Stimulated activated CD8-positive, alpha-beta memory T cell treated with anti-CD3 and anti-CD28 coated beads, Interleukin-12 subunit alpha, Interleukin-12 subunit beta, amount 100 ng/mL, for 4 hours (primary cell): ENCODE measurements at places on chromosomes 1 and 21.

- no peak for DNase-seq
Observed at GRCh38 chr1:86016076-86016759, 140.4 kb downstream of the COL24A1 start.

GRCh38 chr1:151098126-151098525 is 27.6 kb downstream of the GABPB2 start:
- no peak for DNase-seq

- no peak for DNase-seq
Observed at GRCh38 chr1:29960876-29961275, 724.6 kb downstream of the PTPRU start.

GRCh38 chr1:177472567-177472966 is 301.8 kb downstream of the BRINP2 start:
- no peak for DNase-seq

DNA sequence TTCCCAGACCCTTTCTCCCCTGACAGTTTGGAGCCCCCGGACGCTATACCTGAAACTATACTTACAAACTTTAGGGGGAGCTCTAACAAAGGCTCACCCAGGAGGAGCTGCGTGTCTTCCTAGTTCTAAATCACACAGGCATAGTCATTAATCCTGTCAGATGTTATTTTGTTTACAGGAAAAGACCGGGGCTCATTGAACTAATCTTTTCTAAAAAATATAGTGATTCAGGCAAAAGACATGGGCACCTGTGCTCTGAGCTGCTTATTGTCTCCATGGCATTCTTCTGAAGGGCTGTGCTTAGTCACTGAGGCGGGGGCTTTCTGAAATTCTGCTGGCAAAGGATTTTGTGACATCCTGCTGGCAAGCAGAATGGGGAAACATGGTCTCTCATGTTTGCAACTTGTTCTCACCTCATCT is 1577.0 kb downstream of the NCAM2 start:
- DNase-seq = no peak

DNA sequence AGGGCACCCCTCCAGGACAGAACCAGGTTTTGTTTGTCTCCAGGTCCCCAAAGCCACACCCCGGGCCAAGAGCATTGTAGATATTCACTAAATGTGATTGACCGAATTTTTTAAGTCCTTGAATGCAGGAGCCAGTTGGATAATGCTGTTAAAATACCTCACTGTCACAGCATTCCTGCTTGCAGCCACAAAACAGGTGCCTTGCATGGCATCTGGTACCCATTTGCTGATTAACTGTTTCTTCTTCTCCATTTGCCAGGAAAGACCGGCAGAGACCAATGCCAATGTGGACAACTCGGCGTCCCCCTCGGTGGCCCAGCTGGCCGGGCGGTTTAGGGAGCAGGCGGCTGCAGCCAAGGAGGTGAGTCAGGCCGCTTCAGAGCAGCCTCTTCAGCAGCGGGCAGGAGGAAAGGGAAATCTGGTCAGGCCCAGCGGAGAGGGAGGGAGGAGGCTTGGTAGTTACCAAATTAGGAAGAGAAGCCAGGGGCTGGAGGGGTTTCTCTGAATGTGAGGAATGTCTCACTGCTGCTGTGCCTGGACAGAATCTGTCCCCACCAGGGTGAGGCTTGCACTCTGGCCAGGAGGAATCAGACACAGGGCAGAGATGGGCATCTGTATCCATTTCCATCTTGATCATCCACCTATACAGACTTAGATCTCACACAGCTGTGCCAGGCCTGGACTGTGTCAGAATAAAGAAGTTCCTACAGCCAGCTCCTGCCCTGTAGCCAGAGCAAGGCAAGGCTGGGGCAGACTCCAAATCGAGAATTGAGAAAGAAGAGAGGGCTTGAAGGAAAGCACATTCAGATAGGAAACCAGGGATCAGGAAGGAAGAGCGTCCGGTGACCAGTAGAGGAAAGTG is 37.9 kb upstream of the MPZL1 start:
- no peak for DNase-seq

DNA sequence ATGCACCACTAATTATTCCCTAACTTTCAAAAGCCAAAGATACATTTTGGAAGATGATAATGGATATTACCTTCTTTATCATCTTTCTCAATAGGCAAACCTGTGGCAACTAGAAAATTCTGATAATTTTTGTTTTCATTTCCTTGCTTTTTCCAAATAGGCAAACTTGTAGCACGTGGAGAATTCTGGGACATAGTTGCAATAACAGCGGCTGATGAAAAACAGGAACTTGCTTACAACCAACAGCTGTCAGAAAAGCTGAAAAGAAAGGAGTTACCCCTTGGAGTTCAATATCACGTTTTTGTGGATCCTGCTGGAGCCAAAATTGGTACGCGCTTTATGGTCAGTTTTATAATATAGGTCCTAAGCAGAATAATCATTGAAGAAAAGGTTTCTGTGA is 1.5 kb downstream of the FPGT start:
- no peak for DNase-seq

DNA sequence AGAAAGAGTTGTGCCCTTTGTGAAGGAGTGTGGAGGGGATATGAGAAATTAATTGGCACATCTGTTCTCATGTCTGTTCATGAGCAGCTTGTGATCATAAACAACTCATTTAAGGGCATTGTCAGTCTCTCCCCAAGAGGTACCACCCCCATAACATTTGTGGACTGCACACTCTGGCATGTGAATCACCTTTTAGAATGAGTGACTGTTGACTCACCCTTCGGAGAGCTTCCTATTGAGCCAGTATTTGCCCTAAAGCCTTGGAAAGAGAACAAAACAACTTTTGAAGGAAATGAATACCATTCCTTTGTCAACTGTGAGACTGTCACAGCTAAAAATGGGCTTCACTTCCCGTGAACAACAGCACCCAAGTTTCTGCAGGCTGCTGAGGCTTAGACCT is 27.5 kb upstream of the MYSM1 start:
- DNase-seq = no peak

GRCh38 chr1:9724706-9725476 is 73.4 kb downstream of the PIK3CD start:
- peak; percentile 53 for DNase-seq

GRCh38 chr21:39022863-39023693 is 160.2 kb downstream of the PSMG1 start:
- DNase-seq = no peak

DNA sequence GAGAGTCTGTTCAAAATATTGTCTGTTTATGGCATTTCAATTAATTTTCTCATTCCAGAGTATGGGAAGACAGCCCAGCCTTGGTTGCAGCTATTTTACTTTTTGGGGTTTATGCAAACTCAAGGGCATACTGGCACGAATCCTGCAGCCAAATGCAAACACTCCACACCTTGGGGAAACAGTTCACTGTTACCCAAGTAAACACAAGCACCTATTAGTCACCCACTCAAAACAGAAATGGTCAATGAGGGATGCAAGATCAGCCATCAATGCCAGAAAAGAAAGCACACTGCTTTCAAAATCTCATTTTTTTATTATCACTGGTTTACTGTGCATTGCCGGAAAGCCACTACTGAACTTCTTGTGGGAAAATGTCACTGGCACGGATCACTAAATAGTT is 170.6 kb downstream of the RUNX1 start:
- no peak for DNase-seq

DNA sequence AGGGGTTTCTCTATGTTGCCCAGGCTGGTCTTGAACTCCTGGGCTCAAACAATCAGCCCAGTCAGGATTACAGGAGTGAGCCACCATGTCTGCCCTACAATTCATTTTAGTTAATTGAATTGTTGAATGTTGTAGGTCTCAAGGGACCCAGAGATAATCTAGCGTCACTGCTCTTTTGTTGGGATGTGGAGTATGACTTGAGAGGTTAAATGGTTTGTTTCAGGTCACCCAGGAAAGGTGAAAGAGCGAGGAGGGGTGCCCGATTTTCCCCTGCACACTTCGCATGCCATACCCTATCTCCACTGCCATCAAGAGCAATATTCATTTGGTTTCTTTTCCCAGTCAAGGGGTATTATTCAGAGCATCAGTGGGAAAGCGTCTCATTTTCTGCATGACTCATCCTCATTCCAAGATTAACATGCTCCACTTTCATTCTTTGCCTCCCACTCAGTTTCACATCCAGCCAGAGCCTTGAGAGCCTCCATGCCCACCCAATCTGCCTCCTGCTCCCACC is 13.1 kb upstream of the SLC30A1 start:
- no peak for DNase-seq

DNA sequence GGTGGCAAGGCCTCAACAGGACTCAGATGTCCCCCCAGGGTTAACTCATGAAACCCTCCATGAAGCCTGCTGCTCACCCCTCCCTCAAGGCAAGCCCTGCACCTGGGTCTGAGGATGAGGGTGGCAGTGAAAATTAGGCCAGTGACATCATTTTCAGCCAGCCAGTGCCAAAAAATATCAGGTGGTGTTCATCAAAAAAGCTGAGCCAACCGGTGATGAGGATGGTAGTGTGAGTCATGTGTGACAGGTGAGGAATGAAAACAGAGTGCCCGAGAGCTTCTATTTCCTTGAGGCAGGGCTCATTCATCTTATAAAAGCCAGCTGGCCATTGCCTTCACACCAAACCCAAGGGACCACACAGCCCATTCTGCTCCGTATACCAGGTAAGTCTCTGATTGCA is at the start of gene SPRR1A:
Gene SPRR1A (plus strand): TSS at position 339 of the 400 bp plus-strand sequence. CDS start 1,150 bp downstream, outside the sequence.
- DNase-seq = no peak

- no peak for DNase-seq
Observed at GRCh38 chr1:20700636-20701215, 17.1 kb downstream of the KIF17 start.

DNA sequence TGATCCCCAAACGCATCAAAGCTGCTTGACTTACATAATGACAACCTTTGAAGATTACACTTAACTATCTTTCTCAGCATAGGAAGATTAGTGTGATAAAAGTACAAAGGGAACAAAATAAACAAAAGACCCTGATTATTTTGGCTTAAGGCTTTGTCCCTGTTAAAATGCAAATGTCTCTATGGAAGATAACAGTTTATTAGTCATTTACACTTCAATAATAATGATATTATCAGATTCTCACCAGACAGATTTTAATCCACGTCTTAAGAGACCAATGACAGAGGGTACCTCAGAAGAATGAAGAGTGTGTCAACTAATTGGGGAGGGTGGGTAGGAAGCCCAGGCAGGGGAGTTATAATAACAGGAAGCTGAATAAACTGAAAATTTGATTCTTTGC is 510.4 kb upstream of the PTBP2 start:
- DNase-seq = no peak

DNA sequence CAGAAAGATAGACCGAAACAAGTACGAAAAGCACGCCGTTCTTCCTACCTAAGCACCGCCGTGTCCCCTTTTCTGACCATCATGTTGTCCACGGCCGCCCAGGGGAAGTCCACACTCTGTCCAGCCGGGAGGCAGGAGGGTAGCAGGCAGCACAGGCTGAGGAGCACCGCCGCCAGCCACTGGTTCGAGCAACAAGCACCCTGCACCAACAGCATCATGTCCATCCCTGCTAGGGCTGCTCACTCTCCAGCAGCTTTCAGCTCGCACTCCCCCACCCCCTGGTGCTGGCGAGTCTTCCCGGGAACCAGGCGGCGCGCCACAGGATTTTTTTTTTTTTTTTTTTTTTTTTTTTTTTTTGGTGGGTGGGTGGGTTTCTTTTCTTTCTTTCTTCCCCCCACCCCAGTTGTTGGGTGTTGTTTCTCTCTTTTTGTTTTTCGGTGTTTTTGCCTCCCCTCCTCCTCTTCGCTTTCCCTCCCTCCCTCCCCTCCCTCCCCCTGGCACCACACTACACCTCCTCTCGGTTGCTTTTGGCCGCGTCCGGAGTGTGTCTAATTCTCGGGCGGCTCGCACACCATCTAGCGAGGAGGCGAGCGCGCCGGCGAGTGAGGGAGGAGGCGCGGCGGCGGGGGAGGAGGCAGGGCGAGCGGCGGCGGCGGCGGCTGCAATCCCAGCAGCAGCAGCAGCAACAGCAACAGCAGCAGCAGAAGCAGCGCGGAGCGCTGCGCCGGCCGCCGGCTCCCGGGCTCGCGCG is at the start of gene NEGR1:
Gene NEGR1 (minus strand): TSS at position 269 of the 751 bp plus-strand sequence.
- DNase-seq = peak; percentile 45

GRCh38 chr1:30049748-30050296 is 673.6 kb downstream of the MATN1 start:
- DNase-seq = no peak

- DNase-seq = no peak
Observed at GRCh38 chr21:19013916-19014315, 610.3 kb upstream of the TMPRSS15 start.

DNA sequence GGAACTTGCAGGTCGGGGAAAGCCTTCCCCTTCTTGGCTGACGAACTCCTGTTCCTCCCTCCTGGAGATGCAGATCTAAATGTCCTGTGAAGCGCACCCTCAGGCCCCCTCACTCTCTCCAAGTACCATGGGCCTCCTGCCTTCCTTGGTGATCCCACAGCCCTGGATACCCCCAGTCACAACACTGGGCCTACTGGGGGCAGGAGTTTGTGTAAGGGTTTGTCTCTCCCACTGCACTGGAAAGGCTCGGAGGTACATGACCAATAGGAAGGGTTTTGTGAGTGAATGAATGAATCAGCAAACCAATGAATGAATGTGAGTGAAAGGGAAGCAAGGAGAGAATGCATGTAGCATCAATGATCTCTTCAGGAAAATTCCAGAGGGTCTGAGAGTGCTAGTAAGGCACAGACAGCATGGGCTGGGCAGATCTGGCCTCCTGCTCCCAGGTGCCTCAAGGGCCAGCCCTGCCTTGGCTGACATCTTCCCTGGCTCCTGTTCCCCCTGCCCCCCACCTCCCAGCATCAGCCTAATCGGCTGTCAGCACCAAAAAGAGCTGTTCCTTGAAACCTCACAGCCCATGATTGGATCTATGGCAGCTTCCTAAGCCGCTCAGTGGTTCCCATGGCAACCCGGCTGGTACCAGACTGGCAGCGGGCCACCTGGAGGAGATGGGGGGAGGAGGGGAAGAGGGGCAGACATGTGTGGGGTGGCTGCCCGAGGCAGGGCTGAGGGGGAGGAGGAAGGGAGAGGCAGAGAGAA is 95.8 kb downstream of the VWA5B1 start:
- DNase-seq = no peak

DNA sequence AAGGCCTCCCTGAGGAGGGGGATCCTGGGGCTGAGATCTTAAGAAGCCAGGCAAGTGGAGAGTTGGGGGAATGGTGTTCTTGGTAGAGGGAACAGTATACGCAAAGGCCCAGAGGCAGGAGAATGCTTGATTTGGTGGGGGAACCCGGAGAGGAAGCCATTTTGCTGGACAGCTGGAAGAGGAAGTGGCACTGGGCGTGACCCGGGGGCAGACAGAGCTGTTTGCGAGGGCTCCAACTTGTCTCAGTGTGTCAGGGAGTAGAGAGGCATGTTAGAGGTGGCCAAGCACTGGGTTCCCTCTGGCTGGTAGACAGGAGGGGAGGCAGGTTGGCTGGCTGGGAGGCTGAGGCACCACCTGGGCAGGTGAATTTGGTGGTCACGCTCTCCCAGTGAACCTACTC is 96.3 kb upstream of the ACTL8 start:
- DNase-seq = no peak

GRCh38 chr1:23522244-23522982 is 8.6 kb downstream of the E2F2 start:
- no peak for DNase-seq

GRCh38 chr1:3654549-3655281 is 2.4 kb downstream of the TP73 start:
- DNase-seq = no peak

- DNase-seq = no peak
Observed at GRCh38 chr1:178120088-178120487, 26.2 kb downstream of the RASAL2 start.

- DNase-seq = no peak
Observed at GRCh38 chr1:23344987-23345472, 946 bp upstream of the HNRNPR start.
